ENCODE measurements at places on chromosomes 2 and 18.
A peak's percentile ranks its signal among the peaks of the same experiment; 100 is the strongest.

- no peak for DNase-seq
Measured at GRCh38 chr2:186648130-186648529, 45.7 kb upstream of the FAM171B start.

- DNase-seq: no peak
Measured at GRCh38 chr2:145723872-145724271, 1204.0 kb upstream of the ZEB2 start.

DNA sequence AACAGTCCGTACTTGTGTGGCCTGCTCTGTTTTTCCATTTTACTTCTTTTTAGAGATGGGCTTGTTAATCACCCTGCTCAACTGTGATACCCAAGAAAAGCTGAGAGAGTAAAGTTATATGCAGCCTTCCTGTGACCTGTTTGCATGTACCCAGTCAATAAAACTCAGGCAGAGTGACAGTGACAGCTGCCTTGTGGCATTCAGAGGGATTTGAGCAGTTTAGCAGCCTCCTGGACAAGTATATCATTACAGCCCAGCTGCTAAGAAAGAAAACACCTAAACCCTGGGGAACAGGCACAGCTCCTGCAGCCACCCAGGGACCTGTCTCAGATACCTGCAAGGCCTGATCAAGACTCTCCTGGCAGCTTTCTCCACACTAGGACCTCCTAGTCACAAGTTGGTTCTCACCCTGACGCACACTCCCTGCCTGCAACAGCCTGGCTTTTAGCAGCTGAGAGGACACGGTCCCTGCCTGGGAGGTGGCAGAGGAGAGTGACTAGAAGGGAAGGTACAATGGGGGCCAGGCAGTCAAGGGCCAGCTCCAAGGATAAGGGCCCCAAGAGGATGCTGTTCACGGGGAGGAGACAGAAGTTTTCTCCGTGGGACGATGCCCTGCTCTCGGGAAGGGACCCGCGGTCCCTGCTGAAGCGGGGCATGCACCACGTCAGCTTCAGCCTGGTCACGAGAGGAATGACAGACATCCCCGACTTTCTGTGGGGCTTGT lies at the start of gene LRRC30:
Gene LRRC30 (plus strand): TSS at position 464 of the 724 bp plus-strand sequence. CDS start 50 bp downstream, at position 514.
- DNase-seq: no peak

- DNase-seq: no peak
Measured at GRCh38 chr2:165479856-165480255, 10.4 kb downstream of the CSRNP3 start.

- DNase-seq: no peak
Measured at GRCh38 chr2:33949371-33949770, 350.3 kb upstream of the FAM98A start.

- DNase-seq: no peak
Measured at GRCh38 chr18:21074336-21075323, 37.0 kb downstream of the ROCK1 start.

DNA sequence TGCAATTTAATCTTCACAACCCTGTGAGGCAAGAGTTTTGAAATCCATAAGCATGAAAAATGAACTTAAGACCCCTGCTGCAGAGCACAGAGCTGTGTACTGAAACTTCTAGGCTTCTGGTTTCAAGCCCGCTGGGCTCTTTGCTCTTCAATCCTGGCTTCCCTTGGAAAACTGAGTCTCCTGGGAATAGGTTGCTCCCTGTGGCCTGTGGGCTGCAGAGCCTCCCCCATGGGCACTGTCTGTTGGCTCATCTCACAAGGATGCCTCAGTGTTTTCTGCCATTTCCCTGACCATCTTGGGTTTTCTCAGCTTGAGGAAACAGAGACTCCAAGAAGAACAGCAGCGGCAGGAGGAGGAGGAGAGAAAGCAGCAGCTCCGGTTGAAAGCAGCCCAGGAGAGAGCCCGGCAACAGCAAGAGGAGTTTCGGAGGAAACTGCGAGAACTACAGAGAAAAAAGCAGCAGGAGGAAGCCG lies 44.5 kb downstream of the SUMO1 start:
- no peak for DNase-seq

DNA sequence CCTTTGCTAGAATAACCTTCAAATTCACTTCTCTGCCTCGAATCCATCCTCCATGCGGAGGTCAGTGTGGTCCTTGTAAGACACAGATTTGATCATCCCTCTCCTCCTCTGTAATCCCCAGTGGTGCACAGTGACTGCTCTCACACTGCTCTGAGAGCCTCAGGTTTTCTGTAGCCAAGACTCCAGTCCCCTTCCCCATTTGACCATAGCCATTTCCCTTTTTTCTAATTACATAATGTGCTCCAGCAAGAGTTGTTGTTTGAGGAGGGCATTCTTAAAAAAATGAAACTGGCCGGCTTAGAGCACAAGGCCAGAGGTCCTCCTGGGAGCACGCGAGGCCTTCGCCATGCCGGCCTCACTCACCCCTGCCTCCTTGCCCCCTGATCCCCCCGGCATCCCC lies 34.7 kb upstream of the LPIN1 start:
- DNase-seq: no peak

DNA sequence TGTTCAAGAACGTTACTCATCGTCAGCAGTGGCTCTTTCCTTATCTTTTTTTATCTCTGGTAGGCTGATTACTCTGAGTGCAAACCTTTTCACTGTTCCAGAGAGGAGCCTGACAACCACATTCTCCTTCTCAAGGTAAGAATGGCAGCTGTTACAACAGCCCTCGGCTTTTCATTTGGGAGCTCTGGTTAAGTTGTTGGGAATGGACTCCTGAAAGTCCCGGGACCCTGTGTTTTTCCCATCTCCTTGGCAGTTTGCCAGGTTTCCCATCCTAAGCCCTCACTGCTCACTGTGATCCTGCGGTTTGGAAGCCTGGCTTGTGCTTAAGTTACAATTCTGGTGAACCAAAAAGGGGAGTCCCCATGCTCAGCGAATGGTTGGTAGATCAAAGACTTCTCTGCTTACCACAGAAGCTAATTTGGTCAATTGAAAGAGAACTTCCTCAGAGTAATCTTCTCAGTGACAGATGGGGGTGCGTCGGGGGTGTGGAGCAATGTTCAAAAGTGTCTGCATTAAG lies 122.3 kb downstream of the LYPD6B start:
- DNase-seq: peak; percentile 26

- no peak for DNase-seq
Measured at GRCh38 chr2:160680294-160680693, 186.7 kb upstream of the RBMS1 start.

DNA sequence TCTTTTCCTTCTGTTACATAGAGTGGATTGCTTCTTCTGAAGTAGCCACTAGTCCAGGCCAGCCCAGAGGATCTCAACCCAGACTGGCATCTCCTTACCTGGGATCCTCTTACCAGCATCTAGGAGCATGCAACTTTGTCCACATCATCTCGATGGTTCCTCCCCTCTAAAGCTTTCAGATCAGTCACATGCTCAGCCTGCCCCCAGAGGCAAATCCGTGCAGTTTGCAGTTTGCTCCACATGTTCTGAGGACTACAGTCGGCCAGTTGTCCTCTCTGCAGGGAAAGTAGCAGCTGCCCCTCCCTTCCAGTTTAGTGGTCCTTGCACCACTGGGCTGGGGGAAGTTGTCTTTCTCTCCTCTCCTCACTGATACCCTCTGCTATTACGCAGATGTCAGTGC lies 259.8 kb upstream of the APCDD1 start:
- DNase-seq: no peak

- no peak for DNase-seq
Measured at GRCh38 chr2:157052685-157053224, 204.8 kb upstream of the GALNT5 start.

- no peak for DNase-seq
Measured at GRCh38 chr2:33579227-33579626, 19.9 kb downstream of the FAM98A start.

DNA sequence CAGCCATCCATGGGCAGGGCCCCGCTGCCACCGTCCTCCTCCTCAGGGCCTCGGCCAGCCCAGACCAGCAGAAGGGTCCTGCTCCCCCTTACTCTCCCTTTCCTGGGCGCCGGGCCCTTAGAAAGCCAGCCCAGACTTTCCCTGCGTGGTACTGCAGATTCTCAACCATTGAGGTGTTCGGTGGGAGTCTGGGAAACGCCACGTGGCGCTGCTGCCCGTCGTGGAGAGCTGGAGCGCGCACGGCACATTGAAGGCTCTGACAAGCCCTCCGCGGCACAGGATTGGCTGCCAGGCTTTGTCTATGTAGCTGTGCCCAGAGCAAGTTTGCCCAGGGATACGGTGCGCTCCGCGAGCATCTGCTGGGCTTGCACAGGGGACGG lies 10.4 kb upstream of the KLHL30 start:
- DNase-seq: no peak

- no peak for DNase-seq
Measured at GRCh38 chr2:218125626-218126080, at the start of gene CXCR2. Gene CXCR2, plus strand, starts transcription at chr2:218126028. Its CDS starts 8,774 bp downstream, at chr2:218134802.

- no peak for DNase-seq
Measured at GRCh38 chr18:59681051-59681450, 16.2 kb downstream of the CCBE1 start.

- DNase-seq: no peak
Measured at GRCh38 chr2:10190255-10190654, 67.7 kb downstream of the RRM2 start.

- DNase-seq: no peak
Measured at GRCh38 chr2:237435844-237436587, 22.1 kb upstream of the COL6A3 start.

GRCh38 chr2:99200076-99200800 lies 19.3 kb downstream of the MRPL30 start:
- DNase-seq: no peak

DNA sequence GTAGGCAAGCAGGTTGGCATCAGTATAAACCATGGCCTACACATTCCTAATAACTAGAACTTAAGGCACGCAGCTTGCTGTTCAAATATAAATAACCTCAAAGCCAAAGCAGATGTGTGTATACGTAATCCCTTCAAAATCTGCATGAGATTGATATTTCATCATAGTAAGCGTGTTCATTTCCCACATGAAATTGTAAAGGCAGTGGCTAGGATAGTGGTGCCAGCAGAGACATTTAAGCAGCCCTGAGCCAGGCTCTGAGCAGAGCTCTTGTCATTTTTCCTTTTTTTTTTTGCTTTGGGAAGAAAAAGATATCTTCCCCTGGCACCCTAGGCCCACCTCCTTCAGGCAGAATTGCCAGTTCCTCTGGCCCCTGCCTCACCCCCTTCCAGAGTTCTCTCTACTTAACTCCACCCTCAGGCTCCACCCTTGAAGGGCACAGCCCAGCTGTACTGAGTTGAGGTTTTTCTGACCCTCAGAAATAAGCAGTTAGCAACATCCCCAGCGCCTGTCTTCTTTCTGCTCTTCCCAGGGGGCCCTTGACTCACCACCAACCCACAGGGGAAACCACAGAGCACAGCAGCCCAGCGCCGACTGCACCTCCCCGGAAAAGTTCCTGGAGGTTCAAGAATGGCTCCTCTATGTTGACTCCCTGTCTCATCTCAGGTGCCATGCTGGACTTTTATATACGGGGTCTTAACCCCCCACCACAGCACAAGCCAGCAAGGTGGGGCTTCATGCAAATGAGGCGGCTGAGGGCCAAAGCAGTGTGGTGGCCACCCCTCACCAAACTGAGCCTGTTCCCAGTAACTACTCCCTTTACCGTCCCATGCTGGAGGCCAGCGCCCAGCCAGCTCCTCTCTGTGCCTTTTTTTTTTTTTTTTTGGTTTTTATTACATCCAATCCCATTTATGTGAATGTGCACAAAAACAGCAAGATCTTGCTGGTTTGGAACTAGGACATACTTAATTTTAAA lies 84.7 kb downstream of the EHD3 start:
- DNase-seq: peak; percentile 25

DNA sequence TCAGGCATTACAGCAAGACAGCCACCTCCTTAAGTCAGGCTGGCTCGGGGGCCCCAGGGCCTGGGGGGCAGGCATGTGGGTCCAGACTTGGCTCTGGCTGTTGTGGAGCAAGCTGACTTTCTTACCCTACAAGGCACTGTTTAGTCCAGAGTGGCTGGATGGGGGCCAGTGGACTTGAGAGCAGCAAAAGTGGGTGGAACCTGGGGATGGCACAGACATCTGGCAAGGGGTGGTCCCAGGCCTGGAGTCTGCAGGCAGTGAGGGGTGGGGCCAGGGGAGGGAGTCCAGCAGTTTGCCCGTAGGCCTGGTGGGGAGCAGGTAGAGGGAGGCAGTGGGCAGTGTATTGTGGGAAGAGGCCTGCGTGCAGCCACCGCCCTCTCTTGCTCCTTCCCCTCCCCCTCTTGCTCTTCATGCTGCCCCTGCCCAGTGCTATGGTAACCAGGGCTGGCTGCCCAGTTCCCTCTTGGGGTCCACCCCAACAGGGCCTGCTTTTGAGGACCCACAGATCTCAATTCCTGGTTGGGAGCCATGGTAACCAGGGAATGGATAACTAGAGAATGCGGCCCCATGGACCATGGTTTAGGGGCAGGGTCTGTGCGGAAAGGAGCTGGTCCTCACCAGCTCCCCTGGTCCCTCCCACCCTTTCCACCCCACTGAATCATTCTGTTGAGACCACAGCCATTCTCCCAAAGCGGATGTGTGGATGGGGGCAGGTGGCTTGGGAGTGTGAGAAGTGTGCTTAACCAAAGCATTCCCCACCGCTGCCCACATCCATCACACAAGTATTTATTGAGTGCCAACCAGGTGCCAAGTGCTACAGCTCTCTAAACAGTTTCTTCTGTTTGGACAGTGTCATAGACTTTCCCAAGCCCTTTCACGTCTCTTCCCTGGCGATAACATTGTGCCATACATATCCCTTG lies 19.3 kb downstream of the SPEG start:
- no peak for DNase-seq

DNA sequence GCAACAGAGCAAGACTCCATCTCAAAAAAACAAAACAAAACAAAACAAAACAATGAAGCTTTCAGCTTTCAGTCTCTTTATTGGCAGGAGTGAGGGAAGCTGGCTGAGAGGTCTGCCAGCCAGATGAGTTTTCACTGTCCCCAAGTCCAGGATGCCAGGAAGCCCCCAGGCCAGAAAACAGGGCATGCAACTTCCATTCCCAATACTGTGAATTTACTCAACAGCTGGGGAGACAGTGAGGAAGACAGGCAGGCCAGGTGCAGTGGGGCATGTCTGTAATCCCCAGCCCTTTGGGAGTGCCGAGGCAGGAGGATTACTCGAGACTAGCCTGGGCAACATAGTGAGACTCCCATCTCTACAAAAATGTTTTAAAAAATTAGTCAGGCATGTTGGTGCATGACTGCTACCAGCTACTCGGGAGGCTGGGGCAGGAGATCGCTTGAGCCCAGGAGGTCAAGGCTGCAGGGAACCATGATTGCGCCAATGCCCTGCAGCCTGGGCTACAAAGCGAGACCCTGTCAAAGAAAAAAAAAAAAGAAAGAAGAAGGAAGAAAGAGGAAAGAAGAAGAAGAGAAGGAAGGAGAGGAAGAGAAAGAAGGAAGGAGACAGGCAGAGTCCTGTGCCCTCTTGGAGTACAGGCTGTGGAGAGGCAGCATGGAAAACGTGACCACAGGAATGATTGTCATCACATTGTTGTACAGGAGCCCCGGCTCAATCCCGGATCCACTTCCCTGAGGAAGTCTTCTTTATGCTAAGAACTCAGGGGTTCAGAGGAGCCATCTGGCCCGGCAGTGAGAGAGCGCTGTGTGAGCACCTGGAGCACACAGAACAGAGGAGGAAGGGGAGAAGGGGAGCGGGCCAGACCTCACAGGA lies 29.2 kb upstream of the POMC start:
- DNase-seq: no peak

GRCh38 chr2:103798291-103798690 lies 1036.5 kb downstream of the TMEM182 start:
- no peak for DNase-seq

GRCh38 chr2:52956766-52957165 lies 810.8 kb upstream of the CHAC2 start:
- DNase-seq: no peak

GRCh38 chr2:84924173-84925106 lies 19.0 kb downstream of the TMSB10 start:
- DNase-seq: no peak

GRCh38 chr2:222866358-222866960 lies 5.6 kb downstream of the ACSL3 start:
- no peak for DNase-seq

GRCh38 chr2:102081606-102082005 lies 60.9 kb upstream of the IL1R1 start:
- DNase-seq: no peak

Data from stimulated activated CD8-positive, alpha-beta memory T cell treated with anti-CD3 and anti-CD28 coated beads, Interleukin-7, amount 100 ng/mL, for 4 hours (primary cell).